SW 1271 (cell line): ENCODE measurements at places on chromosomes 5 and 9.

DNA sequence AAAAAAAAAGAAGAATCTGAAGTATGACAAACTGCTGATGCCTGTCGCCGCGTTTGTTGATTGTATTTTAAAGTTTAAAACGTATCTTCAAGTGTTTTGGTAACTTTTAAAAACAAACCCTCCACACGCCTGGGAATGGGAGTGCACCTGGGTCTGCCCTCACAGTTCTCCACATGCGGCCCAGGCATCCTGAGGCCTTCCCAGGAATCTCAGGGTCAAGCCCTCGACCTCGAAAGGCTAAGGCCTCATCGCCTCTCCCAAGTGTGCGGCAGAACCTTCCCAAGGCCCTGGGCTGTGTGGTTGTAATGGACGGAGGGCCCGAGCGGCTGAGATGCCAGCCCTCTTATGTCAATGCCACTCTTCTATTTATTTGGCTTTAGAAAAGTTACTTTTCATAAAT lies 94.4 kb downstream of the CAMSAP1 start:
- DNase-seq, result no peak

DNA sequence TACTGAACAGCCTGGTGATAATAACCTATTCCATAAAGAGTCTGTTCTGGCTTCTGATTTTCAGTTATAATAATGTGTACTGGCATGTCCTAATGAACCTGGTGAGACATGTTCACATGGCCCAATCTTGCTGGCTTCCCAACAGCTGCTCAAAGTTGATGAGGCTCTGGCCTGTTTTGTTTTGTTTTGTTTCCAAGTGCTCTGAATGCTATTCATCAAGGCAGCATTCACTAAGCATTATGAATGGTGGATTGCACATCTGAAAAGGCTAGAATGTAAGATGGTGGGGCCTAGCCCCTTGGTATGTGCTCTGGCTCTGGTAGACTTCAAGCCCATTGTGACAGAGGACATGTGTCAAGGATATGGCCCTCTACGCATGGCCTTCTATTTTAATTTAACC lies 388.5 kb downstream of the PSAT1 start:
- DNase-seq, result no peak

DNA sequence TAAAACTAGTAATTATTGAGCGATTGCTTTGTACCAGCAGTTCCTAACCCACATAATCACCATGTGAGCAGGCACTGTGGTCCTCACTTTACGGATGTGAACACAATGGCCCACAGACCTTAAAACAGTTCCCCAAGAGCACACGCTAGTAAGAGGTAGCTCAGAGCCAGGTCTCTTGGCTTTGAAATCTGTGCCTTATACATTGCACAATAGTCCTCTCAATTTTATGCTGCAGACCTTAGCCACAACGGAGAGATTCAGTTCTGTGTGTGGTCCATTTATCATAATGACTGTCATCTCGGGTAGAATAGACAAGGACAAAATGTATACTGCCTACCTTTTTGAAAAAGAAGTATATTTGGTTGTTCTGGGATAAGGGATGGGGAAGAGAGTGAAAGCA lies 289.0 kb upstream of the ANKRD55 start:
- DNase-seq, result no peak

GRCh38 chr9:38035873-38036272 lies 33.2 kb downstream of the SHB start:
- DNase-seq, result peak; percentile 64

- DNase-seq, result peak; percentile 33
Observed at GRCh38 chr9:7320139-7320538, 479.4 kb downstream of the DMAC1 start.
